Stimulated activated CD4-positive, alpha-beta T cell treated with anti-CD3 and anti-CD28 coated beads, Interleukin-4, amount 100 ng/mL, for 4 hours (primary cell): ENCODE measurements at places on chromosomes 6 and 20.

- no peak for DNase-seq
Measured at GRCh38 chr20:33438481-33438880, 5.1 kb downstream of the SNTA1 start.

DNA sequence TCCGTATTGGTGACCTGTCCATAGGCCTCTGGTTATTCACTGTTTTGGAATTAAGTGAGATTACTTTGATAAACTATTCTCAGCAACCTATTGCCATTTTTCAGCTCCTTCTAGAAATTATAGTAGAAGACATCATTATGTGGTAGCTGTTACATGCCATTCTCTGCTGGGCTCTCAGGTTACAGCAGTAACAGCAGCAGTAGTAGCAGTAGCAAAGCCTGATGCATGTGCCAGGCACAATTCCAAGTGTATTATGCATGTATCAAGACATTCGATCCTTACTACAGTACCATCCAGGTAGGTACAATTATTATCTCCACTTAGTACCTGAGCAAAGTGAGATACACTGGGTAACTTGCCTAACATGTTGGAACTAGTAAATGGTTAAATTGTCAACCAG lies 74.3 kb downstream of the RPS12 start:
- DNase-seq, result no peak

- DNase-seq, result no peak
Measured at GRCh38 chr6:42610416-42610815, 46.6 kb downstream of the UBR2 start.

DNA sequence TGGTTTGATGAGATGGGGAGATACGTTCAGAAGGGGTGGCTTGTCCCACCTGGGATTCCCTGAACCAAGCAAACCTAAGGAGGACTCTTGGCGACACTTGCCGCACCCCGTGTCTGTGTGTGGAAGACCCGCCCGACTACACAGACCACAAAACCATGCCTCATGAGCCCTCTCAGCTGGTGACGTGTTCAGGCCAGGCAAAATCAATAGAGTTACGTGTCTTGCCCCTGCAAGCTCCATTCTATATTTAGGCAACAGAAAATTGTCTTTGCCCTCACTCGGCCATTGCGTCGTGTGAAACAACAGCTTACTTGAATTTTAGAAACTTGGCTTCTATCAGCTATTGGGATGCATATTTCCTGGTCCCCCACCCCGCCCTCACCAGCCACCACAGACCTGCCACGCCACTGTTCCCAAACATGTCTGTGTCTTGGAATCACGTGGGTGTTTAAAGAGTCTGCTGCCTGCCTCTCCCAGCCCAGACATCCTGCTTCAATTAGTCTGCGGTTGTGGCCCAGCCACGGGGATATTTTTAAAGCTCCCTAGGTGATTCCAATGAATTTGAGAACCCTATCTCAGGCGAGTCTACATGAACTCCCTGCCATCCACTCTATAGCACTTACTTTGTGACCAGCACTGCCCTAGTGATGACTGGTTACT lies 279.2 kb upstream of the EXOC2 start:
- no peak for DNase-seq

GRCh38 chr6:158923805-158924498 lies 76.0 kb downstream of the RSPH3 start:
- DNase-seq, result no peak

DNA sequence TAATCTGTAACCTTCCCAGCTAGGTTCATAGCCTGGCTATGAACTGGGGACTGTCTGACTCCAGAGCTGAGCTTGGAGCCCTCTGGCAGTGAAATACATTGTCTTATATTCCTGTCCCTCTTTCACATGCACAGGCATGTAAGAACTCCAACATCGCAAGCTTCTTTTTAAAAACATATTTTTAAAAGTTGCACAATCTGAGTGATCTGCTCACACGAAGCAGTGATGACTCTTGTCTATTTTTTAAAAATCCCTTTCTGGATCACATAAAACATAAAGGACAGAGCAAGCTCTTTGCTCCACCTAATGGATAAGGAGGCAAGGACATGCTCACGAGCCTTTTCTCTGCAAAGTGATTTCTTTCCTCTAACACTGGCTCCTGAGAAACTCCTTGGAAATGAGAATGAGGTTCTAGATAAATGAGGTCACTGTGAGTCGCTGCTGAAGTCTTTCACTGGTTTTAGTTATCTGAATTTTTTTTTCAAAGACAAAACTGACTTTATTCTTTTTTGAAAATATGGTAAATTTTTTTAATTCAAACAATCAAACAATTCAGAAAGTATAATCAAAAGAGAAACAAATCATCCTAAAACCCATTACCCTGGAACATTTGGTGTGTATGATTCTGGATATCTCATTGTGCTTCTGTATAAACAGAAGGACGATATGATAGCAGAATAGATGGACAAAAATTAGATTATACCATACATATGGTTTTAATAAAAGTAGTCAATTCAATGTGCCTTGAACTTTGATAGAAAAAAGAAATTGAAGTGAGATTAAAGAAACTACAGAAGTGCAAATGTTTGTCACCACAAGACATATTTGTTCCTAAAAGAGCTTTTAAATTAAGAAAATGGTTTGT lies 30.8 kb downstream of the IL20RA start:
- DNase-seq, result no peak

DNA sequence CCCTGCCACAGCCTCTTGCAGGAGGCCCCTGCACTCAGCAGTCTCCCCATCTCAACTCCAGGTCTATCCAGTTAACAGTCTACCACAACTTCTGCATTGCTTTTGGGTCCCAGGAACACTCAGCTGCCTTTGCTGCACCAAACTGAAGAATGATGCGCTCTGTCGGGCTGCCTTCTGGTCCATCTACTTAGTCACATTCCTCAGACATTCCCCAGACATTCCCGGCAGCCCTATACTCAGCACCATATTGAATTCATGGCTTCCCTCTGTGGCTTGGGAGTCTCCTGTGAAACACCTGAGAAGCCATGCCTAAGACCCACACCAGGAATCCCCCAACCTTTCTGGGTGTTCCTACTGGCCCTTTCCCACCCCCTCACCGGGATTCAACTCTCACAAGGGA lies 99.6 kb upstream of the COL21A1 start:
- no peak for DNase-seq

DNA sequence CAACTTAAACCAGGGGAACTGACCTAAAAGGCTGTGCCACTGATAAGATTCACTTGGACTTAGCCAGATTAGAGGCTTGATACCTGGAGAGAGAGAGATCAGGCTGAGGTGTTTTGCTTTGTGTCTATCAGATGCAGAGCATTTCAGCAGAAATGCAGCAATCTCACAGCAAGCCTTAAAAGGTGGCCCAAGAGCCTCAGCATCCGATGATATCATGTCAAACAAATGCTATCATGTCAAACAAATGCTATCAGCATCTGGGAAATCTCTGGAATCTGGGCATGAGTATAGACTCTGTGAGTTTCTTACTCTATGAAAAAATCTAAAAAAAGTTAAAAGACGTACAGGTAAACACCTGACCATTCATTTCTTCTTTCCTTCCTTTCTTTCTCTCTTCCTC lies 718.9 kb downstream of the EYS start:
- DNase-seq, result no peak

DNA sequence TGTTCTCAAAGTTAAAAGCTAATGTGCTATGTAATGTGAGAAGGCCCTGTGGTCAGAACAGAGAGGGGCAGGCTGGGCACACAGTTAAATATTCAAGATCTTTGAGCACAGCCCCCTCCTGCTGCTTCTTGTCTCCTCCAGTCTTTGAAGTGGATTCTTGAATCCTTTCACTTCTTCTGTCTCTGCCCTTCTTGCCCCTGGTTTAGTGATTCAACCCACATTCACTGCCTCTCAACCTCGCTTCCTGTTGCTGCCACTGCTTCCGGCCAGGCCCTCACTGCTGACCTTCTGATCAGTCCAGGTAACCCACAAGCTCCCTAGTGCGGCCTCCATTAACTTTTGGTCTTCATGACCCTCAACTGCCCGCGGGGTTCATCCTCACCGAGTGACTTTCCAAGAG lies 417.3 kb upstream of the NOX3 start:
- no peak for DNase-seq

- no peak for DNase-seq
Measured at GRCh38 chr20:50193199-50193835, 2.7 kb downstream of the CEBPB start.

DNA sequence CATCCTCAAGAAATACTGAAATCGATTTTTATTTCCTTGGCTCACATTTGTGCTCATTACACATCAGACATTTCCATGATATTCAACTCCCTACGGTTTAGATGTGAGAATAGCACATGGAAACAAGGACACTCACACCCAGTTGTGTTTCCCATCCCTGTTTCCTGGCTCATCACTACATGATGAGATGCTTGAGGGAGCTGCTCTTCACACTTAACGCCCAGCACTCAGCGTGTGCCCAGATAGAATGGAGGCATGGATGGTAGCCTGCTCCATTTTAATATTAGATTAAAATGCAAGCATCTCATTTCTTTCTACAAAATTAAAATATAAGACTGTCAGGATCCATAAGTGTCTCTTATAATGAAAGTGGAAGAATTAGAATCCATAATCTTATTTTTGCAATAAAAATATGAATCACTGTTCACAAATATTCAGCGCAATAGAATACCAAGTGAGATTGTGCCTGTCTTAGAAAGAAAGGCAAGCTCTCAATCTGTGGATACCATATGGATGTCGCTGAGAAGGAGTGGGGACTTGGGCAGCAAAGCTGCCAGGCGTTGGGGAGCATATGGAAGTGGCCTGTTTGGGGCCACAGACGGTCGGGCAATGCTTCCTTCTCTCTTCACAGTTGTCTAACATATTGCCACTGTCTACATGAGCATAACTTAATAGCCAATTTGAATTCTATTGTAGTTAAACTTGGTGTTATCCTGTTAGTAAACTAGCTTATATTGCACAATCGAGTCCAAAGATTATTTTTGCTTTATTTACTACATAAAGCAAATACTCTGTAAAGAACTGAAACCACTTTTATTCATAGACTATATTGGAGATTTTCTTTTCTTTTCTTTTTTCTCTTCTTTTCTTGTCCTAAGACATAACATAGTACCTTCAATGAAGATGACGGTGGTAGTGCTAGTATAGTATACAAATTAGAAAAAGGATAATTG lies 206.8 kb upstream of the QKI start:
- no peak for DNase-seq

GRCh38 chr6:143504369-143504768 lies 7.2 kb downstream of the FUCA2 start:
- no peak for DNase-seq

- DNase-seq, result no peak
Measured at GRCh38 chr6:82906951-82907350, 158.7 kb downstream of the UBE3D start.

DNA sequence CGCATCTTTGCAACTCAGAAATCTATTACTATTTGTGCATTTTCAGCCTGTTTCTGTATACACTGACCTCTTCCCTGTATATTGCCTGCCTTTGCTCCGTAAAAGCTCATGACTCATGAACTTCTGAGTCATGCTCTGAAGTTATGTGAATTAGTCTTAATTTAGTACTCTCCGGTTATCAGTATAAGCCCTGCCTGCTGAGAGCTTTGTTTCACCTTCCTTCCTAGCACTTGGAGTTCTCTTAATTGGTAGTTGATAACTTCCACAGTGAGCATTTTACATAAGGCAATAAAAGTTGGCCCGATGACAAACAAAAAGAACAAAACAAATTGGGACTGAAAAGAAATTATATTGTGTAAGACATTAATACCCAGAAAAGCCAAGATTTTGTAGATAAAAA lies 231.4 kb downstream of the GJA1 start:
- DNase-seq, result no peak

DNA sequence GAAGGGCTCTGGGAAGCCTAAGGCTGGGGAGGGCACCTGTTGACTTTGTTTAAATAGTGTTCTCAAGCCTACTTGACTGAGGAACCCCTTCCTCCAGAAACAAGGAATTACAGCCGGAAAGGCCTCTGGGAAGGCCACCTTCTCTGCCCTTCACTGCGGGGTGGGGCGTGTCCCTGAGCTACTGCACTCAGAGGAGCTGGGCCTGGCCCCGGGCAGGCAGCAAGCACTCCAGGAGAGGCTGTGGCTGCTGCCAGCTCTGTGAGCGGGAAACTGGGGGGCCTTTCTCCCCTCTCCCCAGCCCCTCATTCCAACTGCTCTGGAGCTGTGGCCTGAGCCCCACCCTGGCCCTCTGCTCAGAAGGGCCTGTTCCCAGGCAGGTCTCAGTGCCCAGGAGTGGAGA lies 4.0 kb upstream of the OSBPL2 start:
- DNase-seq, result no peak

DNA sequence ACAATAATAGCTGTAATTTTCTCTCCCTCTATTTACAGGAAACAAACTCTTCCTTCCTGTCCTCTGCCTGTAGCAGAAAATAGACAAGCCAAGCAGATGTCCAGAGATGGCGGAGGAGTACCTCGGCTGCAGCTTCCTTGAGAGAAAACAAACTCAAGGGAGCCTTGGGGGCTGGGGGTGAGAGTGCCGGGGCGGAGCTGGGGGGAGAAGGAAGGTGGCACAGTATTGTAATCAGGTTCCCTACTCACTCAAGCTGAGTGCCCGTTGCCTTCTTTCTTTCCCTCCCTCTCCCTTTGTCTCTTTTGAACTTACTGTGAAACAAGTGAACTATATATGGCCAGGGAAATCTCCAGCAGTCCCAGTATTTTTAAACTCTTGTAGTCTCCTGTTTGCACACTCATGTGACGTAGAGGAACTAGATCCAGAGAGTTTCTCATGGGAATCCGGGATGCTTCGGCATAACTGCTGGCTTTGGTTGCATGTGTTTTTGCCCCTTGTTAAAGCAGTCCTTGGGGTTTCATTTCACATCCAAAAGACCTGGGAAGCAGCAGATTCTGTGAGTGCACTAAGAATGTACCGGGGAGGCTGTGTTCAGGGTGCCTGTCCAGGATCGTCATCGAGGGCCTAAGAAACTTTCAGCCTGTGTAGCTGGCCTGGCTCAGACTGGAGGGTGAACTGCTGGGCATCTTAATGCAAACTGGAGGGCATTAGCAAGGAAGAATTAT lies 44.6 kb upstream of the HDDC2 start:
- DNase-seq, result no peak

DNA sequence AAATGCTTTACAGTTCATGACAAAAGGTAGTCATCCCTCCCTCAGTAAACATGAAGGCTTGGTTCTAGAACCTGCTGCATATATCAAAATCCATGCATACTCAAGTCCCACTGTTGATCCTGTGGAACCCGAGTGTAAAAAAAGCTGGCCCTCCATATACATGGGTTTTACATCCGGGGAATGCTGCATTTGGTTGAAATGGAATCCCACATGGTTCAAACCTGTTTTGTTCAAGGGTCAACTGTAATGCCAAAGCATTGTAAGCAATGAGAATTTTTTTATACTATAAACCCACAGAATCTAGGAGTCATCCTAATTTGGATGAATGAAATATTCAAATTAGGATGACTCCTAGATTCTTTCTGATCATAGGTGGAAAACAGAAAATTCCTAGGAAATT lies 5.9 kb upstream of the HDAC2 start:
- no peak for DNase-seq

- DNase-seq, result no peak
Measured at GRCh38 chr6:125230674-125231073, 71.1 kb downstream of the HDDC2 start.

DNA sequence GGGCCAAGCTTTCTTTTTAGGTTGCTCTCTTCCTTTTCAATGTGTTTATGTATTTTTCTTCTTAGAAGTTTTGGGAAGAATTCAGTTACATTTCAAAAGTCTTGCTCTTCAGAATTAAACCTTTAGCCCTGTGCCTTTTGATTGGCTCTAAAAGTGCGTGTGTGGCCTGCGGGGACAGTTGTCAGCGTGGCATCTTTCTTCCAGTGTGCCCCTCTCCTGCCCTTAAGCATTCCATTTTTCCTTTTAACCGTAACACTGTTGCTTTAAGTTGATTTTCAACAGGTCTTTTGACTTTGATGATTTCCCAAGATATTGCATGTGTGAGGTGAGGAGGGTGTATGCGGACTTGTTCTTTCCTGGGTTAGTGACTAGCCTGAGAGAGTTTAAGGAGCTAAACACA lies 999.1 kb upstream of the FLRT3 start:
- DNase-seq, result no peak
